ENCODE measurements at places on chromosomes 7 and 10. TPM values are rescaled to one million over a fixed set of nuclear protein-coding genes. Genes with fewer than 3 reads are reported as not detected.

- no peak for DNase-seq
- H3K4me1 ChIP-seq: peaks cover 23% of the 10 kb centered on the region
- peaks cover 70% of the 10 kb centered on the region for H3K27me3 ChIP-seq
- no peak overlapping the region for H3K27ac ChIP-seq
Measured at GRCh38 chr7:155456738-155457543, 988 bp upstream of the EN2 start.

DNA sequence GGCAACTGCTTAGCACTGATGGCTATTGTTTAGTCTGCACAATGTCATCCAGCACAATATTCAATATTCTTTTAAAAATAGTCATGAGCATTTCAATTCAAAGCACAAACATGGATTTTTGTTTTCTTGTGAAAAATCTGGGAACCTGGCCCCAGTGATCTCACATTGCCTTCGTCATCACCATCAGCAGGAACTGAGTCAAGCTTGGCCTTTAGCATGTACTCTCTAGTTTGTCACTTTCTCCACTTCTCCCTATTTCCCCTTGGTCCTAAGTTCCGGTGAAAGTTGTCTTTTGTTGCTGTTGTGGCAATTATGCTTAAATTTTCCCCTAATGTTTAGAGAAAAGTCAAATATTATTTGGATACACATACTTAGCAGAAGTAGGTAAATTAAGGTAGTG, 252.9 kb upstream of the SORCS1 start:
- H3K27me3 ChIP-seq: no peaks in the 10 kb centered on the region
- H3K4me1 ChIP-seq: no peaks in the 10 kb centered on the region
- H3K27ac ChIP-seq: no peak overlapping the region
- H3K4me3 ChIP-seq: no peak overlapping the region
- no peaks in the 10 kb centered on the region for H3K36me3 ChIP-seq
- DNase-seq: no peak

GRCh38 chr10:101797403-101798059, 14.3 kb upstream of the NPM3 start:
- no peak overlapping the region for H3K4me3 ChIP-seq
- H3K4me1 ChIP-seq: peaks cover 23% of the 10 kb centered on the region
- no peak for DNase-seq
- no peak overlapping the region for H3K27ac ChIP-seq

- H3K27ac ChIP-seq: no peak overlapping the region
- H3K4me3 ChIP-seq: no peak overlapping the region
- H3K4me1 ChIP-seq: peaks cover 3% of the 10 kb centered on the region
- H3K36me3 ChIP-seq: peaks cover 4% of the 10 kb centered on the region
Measured at GRCh38 chr7:103576641-103577040, 130.6 kb upstream of the SLC26A5 start.

GRCh38 chr7:128010391-128011127, 20.7 kb downstream of the LRRC4 start:
- no peaks in the 10 kb centered on the region for H3K27me3 ChIP-seq
- H3K4me1 ChIP-seq: peaks cover 9% of the 10 kb centered on the region
- no peak overlapping the region for H3K4me3 ChIP-seq

DNA sequence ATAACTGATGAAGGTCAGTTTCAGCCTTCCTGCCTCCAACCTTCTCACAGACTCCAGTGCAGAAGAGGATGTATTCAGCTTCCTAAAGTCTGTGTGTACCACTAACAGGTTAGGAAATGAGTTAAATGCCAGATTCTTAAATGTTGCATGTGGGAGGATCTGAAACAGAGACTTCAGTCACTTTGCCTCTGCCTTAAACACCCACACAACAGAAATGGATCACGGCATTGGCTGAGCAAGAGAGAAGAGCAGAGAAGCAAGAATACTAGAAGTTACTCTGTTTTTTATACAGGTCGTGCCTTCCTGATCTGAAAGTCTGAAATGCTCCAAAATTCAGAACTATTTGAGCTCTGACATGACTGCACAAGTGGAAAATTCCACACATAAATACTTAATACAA, 98.9 kb upstream of the ARHGAP21 start:
- no peak for DNase-seq
- H3K36me3 ChIP-seq: no peaks in the 10 kb centered on the region
- H3K4me3 ChIP-seq: no peak overlapping the region
- H3K4me1 ChIP-seq: peaks cover 10% of the 10 kb centered on the region

ATRNL1 gene
- not detected for total RNA-seq

PTPRZ1 gene
- total RNA-seq: not detected

DNA sequence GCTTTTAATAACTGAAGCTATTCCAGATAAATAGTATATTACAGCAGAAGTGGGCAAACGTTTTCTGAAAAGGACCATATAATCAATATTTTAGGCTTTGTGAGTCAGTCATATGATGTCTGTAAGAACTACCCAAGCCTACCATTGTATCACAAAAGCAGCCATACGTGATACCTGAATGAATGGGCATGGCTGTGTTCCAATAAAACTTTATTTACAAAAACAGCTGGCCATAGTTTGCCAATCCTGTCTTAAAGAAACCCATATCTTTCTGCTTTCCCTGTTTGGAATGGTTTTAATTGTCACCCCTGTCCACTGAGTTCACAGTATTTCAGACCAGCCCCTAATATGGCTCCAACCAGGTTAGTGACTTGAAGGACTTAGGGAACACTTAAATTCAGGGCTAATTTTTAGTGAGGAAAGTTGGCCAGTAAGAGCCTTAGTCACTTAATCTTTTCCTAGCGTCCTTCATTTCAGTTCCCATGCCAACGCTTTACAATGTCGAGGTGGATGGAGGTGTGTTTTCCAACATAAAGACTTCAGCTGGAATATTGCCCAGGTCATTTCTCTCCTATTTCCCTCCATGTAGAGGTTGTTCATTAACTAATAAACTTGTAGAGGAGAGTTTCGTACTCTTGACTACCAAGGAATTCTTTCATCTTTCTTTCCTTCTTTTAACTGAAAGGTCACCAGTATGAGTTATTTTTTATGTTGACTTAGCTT, 184.5 kb downstream of the TRIL start:
- no peak overlapping the region for H3K4me3 ChIP-seq
- H3K27ac ChIP-seq: no peak overlapping the region
- no peaks in the 10 kb centered on the region for H3K4me1 ChIP-seq

DNA sequence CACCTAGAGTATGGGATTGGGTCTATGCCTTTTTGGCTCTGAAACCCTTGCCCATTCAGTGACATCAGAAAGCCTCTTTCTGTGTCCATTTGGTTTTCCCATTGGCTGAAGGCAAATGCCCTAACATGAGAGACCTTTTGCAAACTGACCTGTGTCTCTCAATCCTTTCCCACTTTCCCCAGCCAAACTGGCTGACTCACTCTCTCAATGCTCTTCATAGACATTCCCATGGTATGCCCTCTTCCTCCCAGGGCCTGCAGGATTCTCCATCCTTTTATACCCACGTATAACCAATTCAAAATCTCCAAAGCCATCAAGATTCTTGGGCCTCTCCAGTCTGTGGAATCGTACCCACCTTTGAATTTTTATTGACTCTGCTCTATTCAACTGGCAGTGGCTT, 563.3 kb downstream of the GATA3 start:
- no peaks in the 10 kb centered on the region for H3K36me3 ChIP-seq
- H3K4me3 ChIP-seq: no peak overlapping the region
- H3K4me1 ChIP-seq: peaks cover 7% of the 10 kb centered on the region
- H3K27me3 ChIP-seq: peaks cover 16% of the 10 kb centered on the region

DNA sequence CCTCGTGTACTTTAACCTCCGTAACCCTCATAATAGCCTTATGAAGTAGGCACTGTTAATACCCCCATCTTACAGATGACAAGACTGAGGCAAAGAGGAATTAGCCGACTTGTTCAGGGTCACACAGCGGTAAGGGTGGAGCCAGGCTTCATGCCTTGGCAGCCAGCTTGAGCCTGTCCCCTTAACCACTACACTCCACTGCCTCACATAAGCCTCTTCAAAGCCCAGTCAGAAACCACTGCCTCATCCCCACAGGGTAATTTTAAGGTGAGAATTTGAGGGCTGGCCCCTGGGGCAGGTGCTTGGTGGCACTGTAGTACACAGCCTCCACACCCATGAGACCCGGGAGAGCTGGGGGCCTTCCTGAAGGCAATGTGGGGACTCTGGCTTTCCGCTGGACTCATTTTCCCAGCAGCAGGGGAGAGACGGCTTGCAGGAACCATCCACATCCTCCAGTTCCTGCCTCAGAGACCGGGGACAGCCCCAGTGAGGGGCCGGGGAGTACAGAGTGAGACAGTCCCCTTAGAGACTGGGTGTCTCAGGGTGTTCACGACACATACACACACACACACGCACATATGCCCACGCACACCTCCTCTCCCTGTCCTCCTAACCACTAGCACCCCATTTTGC, 7.6 kb upstream of the C10orf105 start:
- peak overlapping the region; percentile 79 for H3K4me3 ChIP-seq
- H3K27me3 ChIP-seq: no peaks in the 10 kb centered on the region
- DNase-seq: peak; percentile 40
- peaks cover 53% of the 10 kb centered on the region for H3K4me1 ChIP-seq
- H3K27ac ChIP-seq: peak overlapping the region; percentile 94

- DNase-seq: no peak
- H3K27me3 ChIP-seq: no peaks in the 10 kb centered on the region
- H3K4me1 ChIP-seq: peaks cover 69% of the 10 kb centered on the region
- peaks cover 3% of the 10 kb centered on the region for H3K36me3 ChIP-seq
- H3K27ac ChIP-seq: no peak overlapping the region
Measured at GRCh38 chr7:140057143-140057535, 5.6 kb downstream of the PARP12 start.

ASZ1 gene
- not detected for total RNA-seq

ASB13 gene
- 6.0 TPM for total RNA-seq

C10orf143 gene
- 5.5 TPM for total RNA-seq

DNA sequence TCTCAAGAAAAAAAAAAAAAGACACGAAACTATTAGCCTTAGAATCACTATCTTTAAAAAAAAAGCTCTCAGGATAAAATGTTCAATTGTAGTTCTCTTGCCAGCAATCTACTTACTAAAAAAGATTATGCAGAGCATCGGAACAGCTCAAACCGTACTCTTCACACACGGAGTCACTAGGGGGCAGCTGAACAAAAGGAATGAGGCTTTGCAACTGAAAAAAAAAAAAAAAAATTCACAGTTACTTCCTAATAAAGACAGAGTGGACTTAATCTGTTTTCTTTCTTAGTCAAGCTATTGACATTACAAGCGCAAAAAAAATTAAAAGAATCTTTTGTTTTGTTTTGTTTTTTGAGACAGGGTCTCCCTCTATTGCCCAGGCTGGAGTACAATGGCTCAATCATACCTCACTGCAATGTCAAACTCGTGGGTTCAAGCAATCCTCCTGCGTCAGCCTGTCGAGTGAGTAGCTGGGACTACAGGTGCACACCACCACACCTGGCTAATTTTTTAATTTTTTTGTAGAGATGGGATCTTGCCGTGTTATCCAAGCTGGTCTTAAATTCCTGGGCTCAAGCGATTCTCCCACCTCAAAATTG, 11.5 kb downstream of the PMS2 start:
- peaks cover 2% of the 10 kb centered on the region for H3K36me3 ChIP-seq
- H3K4me3 ChIP-seq: no peak overlapping the region
- H3K27me3 ChIP-seq: no peaks in the 10 kb centered on the region
- H3K27ac ChIP-seq: no peak overlapping the region
- peak; percentile 41 for DNase-seq
- H3K4me1 ChIP-seq: peaks cover 3% of the 10 kb centered on the region

DNA sequence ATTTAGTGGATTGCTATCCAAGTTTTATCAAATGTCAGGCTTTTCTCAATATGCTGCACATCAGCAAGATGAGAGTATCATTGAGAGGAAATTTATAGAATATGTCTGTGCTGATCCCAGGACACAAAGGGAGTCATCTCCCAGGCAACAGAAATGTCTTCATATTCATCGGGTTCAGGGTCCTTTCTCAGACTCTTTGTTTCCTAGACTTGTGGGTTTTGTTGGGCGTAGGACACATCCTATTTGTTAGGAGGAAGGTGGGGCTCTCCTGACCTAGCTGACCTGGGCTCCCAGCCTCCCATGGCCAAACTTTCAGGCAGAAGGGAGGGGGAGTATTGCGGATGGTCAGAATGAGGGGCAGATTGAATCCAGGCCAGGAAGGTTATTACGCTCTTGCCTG, 22.9 kb upstream of the NPS start:
- no peaks in the 10 kb centered on the region for H3K4me1 ChIP-seq
- H3K27me3 ChIP-seq: no peaks in the 10 kb centered on the region
- no peak overlapping the region for H3K4me3 ChIP-seq
- no peak for DNase-seq
- no peaks in the 10 kb centered on the region for H3K36me3 ChIP-seq

ADRB1 gene
- total RNA-seq: 0.10 TPM

- no peak overlapping the region for H3K27ac ChIP-seq
- peak overlapping the region; percentile 77 for H3K4me3 ChIP-seq
- peaks cover 75% of the 10 kb centered on the region for H3K27me3 ChIP-seq
- no peak for DNase-seq
- no peaks in the 10 kb centered on the region for H3K36me3 ChIP-seq
- no peaks in the 10 kb centered on the region for H3K4me1 ChIP-seq
Measured at GRCh38 chr7:55019191-55019690, 424 bp downstream of the EGFR start.

- H3K4me3 ChIP-seq: no peak overlapping the region
- H3K27ac ChIP-seq: no peak overlapping the region
- H3K36me3 ChIP-seq: no peaks in the 10 kb centered on the region
- DNase-seq: no peak
- H3K27me3 ChIP-seq: peaks cover 15% of the 10 kb centered on the region
Measured at GRCh38 chr7:28237363-28237762, 56.8 kb upstream of the JAZF1 start.

DNA sequence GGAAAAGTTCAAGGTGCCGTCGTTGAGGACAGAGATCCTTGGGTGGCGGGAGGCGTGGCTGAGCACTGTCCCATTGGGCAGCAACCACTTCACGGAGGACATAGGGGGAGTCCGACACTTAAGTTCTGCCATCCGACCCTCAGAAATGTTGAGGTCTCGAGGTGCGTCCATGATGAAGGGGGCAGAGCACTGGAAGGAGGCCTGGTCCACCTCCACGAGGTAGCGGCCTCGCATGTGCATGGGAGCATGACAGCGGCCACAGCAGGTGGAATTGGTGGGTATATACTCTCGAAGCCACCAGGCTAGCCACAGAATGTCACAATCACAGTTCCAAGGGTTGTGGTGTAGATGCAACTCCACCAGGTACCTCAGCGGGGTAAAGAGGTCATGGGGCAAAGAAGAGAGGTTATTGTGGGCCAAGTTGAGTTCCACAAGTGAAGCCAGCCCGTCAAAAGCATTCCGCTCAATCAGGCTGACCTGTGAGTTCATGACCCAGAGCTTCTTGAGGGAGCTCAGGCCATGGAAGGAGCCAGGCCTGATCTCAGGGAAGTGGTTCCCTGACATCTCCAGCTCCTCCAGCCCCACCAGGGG, 1.7 kb downstream of the LRRC4 start:
- H3K27me3 ChIP-seq: peaks cover 6% of the 10 kb centered on the region
- H3K4me3 ChIP-seq: peak overlapping the region; percentile 84
- no peak for DNase-seq
- H3K4me1 ChIP-seq: peaks cover 20% of the 10 kb centered on the region

ZPBP gene
- not detected for total RNA-seq

DNA sequence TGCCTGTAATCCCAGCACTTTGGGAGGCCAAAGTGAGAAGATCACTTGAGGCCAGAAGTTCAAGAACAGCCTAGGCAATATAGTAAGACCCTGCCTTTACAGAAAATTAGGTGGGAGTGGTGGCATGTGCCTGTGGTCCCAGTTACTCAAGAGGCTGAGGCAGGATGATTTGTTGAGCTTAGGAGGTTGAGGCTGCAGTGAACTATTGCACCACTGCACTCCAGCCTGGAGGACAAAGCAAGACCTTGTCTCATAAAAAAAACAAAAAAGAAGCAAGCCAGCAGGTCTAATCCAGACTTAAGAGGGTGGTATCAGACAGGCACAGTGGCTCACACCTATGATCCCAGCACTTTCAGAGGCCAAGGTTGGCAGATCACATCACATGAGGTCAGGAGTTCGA, 24.5 kb upstream of the KCTD7 start:
- no peak overlapping the region for H3K4me3 ChIP-seq
- no peaks in the 10 kb centered on the region for H3K27me3 ChIP-seq
- no peaks in the 10 kb centered on the region for H3K36me3 ChIP-seq
- no peak for DNase-seq
- H3K27ac ChIP-seq: no peak overlapping the region
- no peaks in the 10 kb centered on the region for H3K4me1 ChIP-seq

Data from T-helper 17 cell (primary cell).